AG04449 (cell line): ENCODE measurements at places on chromosomes 4 and X.

- DNase-seq, result no peak
Measured at GRCh38 chrX:135463937-135464336, 42.2 kb downstream of the SMIM10L2A start.

GRCh38 chrX:54978448-54978847, 15.5 kb downstream of the PFKFB1 start:
- no peak for DNase-seq

GRCh38 chr4:814312-814850, 11.5 kb downstream of the CPLX1 start:
- DNase-seq, result no peak

DNA sequence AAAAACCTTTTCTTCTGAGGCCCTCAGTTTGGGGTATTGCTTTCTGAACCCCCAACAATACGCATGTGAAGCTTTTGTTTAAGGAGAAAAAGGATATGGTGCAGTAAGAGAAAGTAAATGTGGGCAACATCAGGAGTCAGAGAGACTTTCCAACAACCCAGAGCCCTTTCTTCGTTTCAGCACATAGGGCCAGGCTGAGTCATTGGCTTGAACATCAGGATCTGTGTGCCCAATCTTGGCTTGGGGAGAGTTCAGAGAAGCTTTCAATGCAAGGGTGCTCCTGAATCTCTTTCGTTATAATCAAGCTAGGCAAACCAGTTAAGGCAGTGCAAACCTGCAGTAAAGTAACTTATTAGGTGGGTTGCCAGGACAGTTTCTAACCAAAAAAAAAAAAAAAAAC, 191.2 kb downstream of the FRMPD4 start:
- DNase-seq, result no peak

DNA sequence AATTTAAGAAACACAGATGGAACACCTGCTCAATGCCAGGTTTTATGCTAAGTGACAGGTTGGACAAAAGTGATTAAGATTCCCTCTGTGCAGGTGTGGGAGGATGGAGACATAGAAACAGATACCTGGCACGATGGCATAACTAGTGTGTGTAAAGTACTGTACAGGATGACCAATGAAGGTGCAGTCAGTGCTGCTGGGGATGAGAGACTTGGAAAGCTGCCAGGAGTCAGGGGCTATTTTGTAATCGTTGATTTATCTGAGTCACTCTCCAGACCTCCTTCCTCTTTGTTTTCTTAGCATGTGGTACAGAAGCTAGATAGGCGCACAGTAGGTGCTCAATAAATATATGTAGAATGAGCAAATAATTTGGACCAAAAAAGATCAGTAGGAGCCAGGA, 58.2 kb downstream of the CWH43 start:
- DNase-seq, result no peak

DNA sequence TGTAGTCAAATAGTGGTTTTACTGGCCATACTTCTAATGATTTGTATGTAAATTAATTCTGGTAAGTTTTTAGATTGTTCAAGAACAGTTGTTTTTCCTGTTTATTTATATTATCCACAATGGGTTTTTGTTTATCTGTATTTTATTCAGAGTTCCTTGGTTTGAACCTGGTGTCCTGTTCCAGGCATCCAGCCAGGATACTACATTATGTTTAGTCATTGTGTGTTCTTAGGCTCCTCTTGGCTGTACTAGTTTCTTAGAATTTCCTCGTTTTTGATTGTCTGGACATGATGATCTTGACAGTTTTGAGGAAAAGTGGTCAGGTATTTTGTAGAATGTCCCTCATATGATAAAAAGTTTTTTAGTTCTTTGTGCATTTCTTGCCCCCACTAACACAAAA, 7.8 kb downstream of the TIGD2 start:
- no peak for DNase-seq
